HepG2 (cell line): ENCODE measurements at places on chromosomes 5 and 9. TPM values are rescaled to one million over a fixed set of nuclear protein-coding genes. Genes with fewer than 3 reads are reported as not detected.

GRCh38 chr9:38130724-38131123 lies 61.7 kb upstream of the SHB start:
- no peaks in the 10 kb centered on the region for H3K4me1 ChIP-seq
- H3K27ac ChIP-seq: no peak overlapping the region
- no peak for DNase-seq
- peaks cover 2% of the 10 kb centered on the region for H3K27me3 ChIP-seq

GRCh38 chr5:142316681-142317080 lies 8.1 kb downstream of the SPRY4 start:
- DNase-seq: no peak
- peaks cover 86% of the 10 kb centered on the region for H3K4me1 ChIP-seq
- no peak overlapping the region for H3K4me3 ChIP-seq
- H3K27me3 ChIP-seq: no peaks in the 10 kb centered on the region; the same call in 1 of the 2 replicates

DNA sequence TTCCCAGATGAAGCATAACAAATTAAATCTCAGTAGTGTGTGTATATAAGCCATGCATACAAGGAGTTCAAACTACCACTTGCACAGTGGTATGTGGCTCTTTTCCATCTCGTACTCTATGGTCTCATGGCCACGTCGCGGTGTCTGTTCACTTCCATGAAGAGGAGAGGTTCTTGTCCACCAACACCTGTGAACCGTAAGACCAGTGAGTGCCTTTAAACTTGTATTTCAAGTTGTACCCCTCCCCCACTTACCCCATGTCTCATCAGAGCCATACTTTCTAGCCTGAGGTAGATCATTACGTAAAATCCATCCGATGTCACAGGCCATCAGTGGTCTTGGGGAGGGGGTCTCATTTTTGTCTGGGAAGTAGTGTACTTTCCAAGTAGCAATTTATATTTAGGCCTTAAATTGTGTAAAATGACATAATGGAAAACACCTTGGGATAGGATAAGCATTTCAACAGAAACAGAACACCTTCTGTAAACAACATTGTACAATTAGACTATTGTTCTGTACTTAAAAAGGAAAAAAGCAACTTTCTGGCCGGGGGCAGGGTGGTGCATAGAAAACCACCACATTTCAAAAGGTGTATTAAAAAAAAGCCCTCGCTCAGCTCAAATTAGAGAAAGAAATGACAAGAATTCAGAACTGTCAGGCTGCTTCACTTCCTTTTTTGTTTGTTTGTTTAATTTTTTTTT lies 163.0 kb downstream of the SMARCA2 start:
- H3K4me1 ChIP-seq: peaks cover 9% of the 10 kb centered on the region
- H3K36me3 ChIP-seq: no peaks in the 10 kb centered on the region; the same call in 1 of the 2 replicates
- no peak overlapping the region for H3K27ac ChIP-seq
- no peak for DNase-seq
- no peak overlapping the region for H3K4me3 ChIP-seq
- H3K27me3 ChIP-seq: no peaks in the 10 kb centered on the region

- no peaks in the 10 kb centered on the region for H3K36me3 ChIP-seq
- H3K4me1 ChIP-seq: no peaks in the 10 kb centered on the region
- no peaks in the 10 kb centered on the region for H3K27me3 ChIP-seq
- DNase-seq: no peak
- H3K27ac ChIP-seq: no peak overlapping the region
- H3K4me3 ChIP-seq: no peak overlapping the region
These were observed 82.1 kb upstream of the IRX2 start for GRCh38 chr5:2833556-2833955.

GRCh38 chr5:168679515-168679920 lies 100.3 kb upstream of the PANK3 start:
- H3K4me3 ChIP-seq: no peak overlapping the region
- peaks cover 9% of the 10 kb centered on the region; the same call in 1 of the 3 replicates for H3K27me3 ChIP-seq
- peak; percentile 56 for DNase-seq
- peaks cover 23% of the 10 kb centered on the region for H3K4me1 ChIP-seq

GNAQ gene
- total RNA-seq: 17.7 and 21.1 TPM in 2 replicates
